ENCODE measurements at places on chromosomes 5 and 9.

GRCh38 chr9:14402583-14402982 lies 88.6 kb upstream of the NFIB start:
- DNase-seq, result no peak

GRCh38 chr9:128180447-128180846 lies 10.9 kb downstream of the CIZ1 start:
- no peak for DNase-seq

- no peak for DNase-seq
Measured at GRCh38 chr5:150538007-150538917, 30.3 kb downstream of the NDST1 start.

GRCh38 chr9:108654566-108654965 lies 201.2 kb downstream of the ACTL7B start:
- no peak for DNase-seq

GRCh38 chr5:140189977-140190871 lies 15.2 kb downstream of the CYSTM1 start:
- DNase-seq, result no peak

DNA sequence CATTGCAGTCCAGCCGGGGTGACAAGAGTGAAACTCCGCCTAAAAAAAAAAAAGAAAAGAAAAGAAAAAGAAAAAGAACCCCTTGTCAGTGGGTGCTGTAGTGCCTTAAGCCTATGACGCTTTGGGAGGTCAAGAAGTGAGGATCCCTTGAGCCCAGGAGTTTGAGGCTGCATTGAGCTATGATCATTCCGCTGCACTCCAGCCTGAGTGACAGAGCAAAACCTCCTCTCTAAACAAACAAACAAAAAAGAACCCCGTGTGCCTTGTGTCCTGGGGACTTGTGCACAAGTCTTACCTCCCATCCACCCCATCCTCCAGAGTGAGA lies 33.5 kb upstream of the STXBP1 start:
- DNase-seq, result no peak

- no peak for DNase-seq
Measured at GRCh38 chr9:121365564-121365963, 4.5 kb downstream of the STOM start.

GRCh38 chr5:75156585-75156984 lies 80.1 kb downstream of the ANKRD31 start:
- DNase-seq, result no peak

DNA sequence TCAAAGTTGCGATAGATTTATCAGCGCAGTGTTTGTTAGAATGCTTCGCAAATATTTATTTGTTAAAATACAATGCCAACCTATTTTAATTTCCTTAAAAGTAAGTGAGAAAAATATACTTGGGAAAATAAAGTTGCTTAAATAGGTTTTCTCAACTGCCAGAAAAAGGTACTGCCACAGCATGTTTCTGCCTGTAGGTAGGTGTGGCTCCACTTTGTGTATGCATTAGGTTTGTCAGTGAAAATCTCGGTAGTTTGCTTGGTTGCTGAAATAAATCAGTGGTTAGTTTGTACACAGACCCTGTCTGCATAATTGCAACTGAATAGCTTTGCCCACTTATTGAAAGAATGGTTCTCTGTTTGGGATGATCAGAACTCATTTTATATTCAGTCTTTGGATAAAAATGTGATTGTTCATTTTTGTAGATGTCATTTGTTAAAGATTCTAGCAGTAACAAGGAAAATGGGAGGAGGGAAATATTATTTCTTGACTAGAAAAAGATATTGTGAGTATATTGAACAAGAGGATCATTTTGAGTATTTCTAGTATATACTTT lies 25.7 kb downstream of the C9orf85 start:
- DNase-seq, result no peak

All from stimulated activated CD4-positive, alpha-beta T cell treated with anti-CD3 and anti-CD28 coated beads, Interleukin-4, amount 100 ng/mL, for 4 hours (primary cell).